ENCODE measurements at places on chromosomes 11 and 22.

DNA sequence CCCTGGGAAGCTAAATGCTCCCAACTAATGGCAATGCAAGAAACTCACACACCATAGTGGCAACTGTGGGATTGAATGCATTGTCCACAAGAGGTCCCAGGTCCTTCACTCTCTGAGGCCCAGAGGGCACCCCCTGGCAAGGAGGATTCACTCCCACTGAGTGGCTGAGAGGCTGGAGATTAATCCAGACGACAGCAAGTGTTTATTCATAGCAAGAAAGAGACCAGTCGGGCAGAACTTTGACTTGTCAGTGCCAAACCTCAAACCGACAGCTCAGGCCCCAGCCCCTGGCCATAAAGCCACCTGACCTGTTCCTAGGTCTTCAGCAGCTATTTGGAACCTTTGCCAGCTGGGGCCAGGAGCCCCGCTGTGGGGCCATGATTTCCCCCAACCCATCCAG lies 54.5 kb upstream of the MPEG1 start:
- no peak for DNase-seq

DNA sequence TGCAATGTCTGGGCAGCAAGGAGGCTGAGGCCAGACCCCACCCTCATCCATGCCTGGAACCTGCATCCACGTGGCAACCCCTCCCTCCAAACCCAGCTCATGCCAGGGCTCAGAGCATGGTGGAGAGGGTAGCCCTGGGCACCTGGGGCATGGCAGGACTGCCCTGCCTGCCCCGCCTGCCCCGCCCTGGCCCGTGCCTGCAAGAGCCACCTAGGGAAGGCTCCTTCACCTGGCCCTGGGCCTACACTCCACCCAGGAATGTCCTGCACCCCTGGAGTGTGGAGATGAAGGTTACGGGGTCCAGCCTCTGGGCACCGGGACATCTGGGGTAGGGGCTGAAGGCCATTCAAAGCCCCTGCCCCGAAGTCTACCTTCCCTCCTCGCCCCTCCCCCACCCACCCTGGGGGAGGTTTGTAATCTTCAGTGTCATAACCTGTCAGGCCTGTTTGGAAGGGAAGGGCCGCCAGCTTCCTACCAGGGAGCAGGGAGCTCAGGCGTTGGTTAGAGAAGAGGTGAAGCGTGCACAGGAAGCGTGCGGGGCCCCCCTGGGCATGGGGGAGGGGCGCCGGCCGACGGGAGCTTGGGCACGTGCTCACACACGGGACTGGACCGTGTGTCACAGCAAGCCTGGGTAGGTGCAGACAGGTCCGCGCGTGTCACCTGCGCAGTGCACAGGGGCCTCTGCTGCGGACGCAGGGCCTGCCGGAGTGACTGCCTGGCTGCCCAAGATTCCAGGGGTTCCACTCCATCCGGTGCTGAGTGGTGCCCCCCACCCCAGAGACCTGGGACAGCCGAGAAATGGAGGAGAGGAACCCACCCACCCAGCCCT lies 30.7 kb upstream of the TH start:
- DNase-seq, result no peak

GRCh38 chr11:41320653-41321052 lies 138.8 kb downstream of the LRRC4C start:
- no peak for DNase-seq

- no peak for DNase-seq
Observed at GRCh38 chr11:130699561-130699960, 216.7 kb downstream of the SNX19 start.

GRCh38 chr11:59755701-59756557 lies 753 bp downstream of the STX3 start:
- peak; percentile 81 for DNase-seq

DNA sequence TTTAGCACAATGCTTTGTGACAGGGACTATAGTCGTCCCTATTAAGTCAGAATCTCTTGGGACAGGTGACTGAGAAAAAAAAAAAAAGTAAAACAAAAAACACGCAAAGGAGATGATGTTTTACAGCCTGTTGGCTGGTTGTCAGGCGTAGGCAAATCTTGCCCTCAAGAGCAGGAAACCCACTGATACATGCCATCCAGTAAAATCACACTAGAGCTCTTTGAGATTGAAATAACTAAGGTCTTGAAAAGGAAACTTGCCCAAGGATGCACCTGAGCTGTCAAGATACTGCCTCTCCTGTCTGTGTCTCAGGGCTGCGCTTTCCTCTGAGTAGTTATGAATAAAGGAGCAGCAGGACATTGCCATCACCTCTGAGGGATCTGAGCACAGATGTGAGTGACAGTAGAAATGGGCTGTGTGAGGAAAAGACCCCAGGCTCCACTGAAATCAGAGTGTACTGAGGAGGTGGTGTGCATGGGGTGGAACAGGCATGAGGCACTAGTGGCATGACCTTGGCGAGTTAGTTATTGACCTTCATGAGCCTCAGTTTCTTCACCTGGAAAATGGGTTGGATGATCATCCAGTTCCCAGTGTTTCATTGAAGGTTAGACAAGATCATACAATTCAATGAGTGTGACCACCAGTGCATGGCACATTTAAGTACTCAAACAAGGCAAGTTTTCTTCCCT lies 23.3 kb downstream of the MICAL2 start:
- no peak for DNase-seq

- DNase-seq, result no peak
Observed at GRCh38 chr11:1779034-1779805, 15.5 kb upstream of the CTSD start.

DNA sequence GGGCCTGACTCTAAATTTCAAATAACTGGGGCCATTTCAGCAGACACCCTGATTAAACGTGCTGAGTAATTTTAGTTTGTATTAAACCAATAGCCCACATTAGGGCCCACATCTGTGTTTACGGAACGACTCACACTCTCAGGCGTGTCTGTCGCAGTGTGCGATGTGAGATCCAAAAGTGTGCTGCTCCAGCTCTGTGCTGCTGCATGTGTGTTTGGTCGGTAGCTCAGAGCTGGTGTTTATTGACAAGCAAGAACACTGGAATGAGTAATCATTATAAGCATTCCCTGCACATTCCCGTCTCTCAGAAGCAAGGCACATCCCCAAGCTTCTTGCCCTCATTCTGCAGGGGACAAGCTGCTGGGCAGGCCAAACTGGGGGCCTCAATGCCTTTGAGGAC lies 7.8 kb downstream of the OPCML start:
- no peak for DNase-seq

DNA sequence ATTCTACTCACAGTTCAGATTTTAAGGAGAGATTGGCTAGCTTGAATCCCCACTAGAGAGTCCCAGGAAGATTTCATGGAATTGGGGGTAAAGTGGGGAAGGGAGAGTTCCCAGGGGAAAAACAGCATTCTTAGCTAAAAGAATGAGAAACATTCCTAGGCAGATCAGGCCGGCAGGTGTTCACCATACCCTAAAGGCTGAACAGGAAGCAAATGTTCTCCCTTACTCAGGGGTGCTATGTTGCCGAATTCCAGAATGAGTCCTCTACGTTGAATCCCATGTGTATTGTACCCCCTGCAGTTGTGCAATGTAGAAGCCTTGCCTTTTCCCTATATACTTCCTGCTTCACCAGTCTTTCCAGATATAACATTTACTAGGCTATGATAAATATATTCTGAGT lies 135.2 kb upstream of the NCAM1 start:
- no peak for DNase-seq

GRCh38 chr11:114308689-114309089 lies 12.5 kb downstream of the NNMT start:
- peak; percentile 71 for DNase-seq

- DNase-seq, result no peak
Observed at GRCh38 chr11:64572143-64572542, 18.9 kb upstream of the SLC22A12 start.

- DNase-seq, result no peak
Observed at GRCh38 chr11:67468456-67468758, 644 bp downstream of the TMEM134 start.

- DNase-seq, result no peak
Observed at GRCh38 chr11:71548716-71549151, 514 bp downstream of the KRTAP5-9 start.

DNA sequence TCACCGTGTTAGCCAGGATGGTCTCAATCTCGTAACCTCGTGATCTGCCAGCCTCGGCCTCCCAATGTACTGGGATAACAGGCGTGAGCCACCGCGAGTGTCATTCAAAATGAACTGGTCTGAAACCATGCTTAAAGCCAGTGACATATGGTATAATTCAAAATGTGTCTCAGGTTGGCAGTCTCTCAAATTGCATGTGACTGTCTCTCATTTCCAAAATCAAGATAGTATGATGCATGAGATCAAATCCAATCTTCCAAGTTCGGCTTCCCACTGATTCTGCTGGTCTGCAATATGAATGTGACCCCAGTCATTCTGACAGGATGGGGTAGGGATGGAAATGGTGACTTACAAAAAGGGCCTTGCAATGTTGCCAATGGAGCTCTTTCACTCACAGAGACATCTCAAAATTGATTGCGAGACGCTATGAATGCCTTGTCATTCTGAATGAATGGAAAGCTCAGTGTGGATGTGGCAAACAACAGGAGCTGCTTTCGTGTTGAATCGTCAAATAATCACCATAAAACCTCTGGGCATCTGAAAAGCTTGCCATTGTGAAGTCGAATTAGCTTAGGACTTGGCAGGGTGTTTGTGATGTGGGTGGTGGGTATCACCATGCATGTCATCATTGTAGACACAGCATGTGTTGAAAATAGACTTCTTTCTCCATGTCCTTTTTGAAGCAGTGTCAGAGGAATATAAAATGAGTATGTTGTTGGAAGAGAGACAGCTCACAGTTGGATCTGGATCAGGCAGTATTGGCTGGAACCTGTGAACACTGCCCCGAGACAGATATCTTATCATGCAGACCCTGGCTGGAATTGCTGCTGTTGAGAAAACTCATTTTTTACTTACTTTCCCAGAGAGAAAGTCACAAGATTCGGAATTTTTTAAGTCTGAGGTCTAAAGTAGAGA lies 12.2 kb downstream of the SLN start:
- DNase-seq, result no peak

DNA sequence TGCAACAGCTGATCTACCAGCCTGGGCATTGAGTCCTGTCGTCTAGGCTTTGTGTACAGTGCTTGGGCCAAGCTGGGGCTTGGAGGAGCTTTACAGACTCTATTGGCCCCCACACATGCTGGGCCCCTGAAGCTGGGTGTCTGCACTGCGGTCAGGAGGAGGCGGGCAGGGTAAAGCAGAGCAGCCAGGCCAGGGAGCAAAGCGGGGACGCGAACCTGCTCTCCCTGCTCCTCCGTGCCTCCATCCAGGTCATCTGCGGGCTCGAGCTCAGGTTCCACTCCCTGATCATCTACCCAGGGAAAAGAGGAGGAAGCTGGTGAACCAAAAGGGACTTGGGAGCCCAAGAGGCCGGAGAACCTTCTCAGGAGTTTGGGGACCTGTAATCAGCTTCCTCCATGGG lies 27.0 kb downstream of the USH1C start:
- DNase-seq, result no peak

GRCh38 chr11:45238724-45239123 lies 47.4 kb downstream of the SYT13 start:
- peak; percentile 92 for DNase-seq

- no peak for DNase-seq
Observed at GRCh38 chr22:36463783-36464184, 17.7 kb downstream of the TXN2 start.

GRCh38 chr11:130979386-130979972 lies 63.2 kb upstream of the SNX19 start:
- DNase-seq, result peak; percentile 61

DNA sequence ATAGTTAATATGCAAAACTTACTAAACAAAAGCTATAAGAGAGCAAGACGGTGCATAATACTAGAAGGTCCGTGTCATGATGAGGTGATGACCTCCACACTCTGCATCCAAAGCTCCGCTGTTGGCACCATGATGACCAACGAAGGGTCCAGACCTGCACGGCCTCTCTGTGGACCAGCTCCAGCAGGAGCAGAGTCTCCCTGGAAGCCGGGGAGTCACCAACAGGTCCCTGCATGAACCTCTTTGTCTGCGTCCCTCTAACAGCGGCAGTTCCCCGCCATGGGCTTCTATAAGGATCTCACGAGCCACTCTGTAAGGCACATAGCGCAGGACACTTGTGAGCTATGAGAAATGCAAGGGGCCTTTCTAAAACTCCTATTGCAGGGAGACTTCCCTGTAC lies 517.3 kb downstream of the BRD1 start:
- no peak for DNase-seq

DNA sequence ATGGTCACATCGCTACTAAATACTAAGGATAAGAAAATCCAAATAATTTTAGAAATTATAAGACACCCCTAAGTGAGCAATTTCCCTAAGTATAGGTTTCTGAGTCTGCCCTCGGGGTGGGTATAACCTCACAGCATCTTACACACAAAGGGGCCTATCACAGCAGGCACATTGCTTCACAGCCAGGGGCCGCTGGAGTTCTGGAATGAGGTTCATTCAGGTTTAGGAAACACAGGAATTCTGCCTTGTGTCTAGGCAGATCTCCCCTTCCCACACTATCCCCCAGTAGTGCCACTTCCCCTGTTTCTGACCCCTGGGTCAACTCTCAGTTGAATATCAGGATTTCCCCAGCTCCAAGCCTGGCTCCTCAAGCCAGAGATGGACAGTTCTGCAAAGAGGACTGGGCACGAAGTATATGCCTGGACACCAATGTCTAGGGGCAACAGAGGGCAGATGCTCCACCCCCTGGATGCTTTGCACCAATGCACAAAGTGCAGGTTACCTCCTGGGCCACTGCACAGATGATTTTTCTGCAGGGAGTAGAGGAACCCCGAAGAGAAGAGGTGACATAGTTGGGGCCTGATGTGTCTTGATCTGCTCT lies 11.4 kb downstream of the TUBA8 start:
- DNase-seq, result no peak

- DNase-seq, result no peak
Observed at GRCh38 chr11:113332638-113333329, 18.4 kb downstream of the TTC12 start.

DNA sequence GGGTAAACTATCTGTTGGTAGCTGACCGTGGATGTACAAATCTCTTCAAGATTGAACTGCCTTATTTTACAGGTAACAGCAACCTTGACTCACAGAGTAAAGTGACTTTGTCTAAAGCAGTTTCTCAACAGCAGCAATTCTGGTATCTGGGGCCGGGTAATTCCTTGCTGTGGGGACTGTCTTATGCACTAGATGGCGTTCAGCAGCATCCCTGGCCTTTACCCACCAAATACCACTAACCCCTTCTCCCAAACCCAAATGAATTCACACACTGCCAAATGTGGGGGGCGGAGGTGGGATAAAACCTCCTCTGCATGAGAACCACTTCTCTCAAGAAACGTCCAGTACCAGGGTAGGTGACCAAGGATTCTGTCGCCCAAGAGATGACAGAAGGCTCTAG lies 1.7 kb upstream of the INCENP start:
- DNase-seq, result peak; percentile 25

DNA sequence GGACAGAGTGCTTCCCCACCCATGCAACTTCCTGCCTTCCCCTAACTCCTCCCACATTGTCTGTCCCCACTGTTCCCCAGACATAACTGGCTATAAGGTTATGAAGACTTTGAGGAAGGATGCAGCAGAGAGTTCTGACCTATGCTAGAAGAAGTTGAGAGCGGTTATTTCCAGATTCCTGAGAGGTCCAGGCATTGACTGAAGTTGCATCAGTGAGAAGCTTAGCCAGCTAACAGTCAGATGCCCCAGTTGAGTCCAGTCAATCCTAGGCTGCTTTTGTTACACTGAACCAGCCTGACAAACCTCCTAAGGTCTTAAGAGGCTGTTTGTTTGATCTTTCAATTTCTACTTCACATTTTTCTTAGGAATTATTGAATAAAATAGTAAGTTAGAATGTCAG lies 937.9 kb upstream of the CCDC90B start:
- DNase-seq, result no peak

All from cardiac fibroblast (primary cell).